Neural progenitor cell (in vitro differentiated cells): ENCODE measurements at places on chromosomes 3 and 15.

GRCh38 chr15:26883466-26883865 is 16.6 kb downstream of the GABRA5 start:
- no peak for DNase-seq

DNA sequence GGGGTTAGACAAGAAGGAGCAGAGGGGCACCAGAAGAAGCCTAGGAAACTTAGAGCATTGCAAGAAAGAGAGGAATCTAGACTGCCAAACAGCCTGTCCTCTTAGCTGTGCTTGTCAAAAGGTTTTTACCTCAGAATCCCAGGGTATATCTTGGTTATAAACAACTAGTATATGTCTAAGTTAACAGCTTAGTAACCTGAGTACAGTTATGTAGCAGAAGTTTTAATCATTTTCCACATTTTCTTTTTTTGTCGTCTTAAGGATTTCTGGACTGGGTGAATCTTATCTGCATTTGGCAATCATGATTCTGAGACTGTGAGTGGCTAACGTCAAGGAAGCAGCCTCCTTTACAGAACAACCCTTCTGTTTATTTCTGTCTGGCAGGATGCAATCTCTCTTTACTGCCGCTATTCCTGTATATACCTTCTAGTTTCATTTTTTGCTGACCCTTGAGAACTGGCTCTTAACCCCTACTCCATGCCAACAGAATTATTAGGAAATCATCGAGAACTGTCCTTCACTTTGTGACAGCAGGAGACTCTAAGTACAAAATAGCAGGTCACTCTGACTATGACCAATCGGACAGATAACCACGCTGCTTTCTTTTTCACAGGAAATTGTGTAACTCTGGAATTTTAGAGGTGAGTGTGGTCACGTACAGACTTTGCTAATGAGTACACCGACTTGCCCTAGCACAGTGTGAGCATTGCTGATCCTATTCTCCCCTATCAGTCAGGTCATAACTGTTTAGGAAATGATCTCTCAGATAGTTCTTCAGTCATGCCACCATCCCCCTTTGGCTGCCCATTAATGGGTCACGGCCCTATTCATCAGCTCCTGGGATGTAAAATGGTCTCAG is 3.3 kb upstream of the CP start:
- DNase-seq, result no peak

- DNase-seq, result no peak
Observed at GRCh38 chr3:143565951-143566350, 282.3 kb downstream of the SLC9A9 start.

GRCh38 chr3:139906418-139906817 is 28.6 kb upstream of the CLSTN2 start:
- DNase-seq, result no peak

GRCh38 chr3:1394188-1394587 is 301.4 kb downstream of the CNTN6 start:
- no peak for DNase-seq

GRCh38 chr3:55364421-55364820 is 122.7 kb downstream of the WNT5A start:
- no peak for DNase-seq

DNA sequence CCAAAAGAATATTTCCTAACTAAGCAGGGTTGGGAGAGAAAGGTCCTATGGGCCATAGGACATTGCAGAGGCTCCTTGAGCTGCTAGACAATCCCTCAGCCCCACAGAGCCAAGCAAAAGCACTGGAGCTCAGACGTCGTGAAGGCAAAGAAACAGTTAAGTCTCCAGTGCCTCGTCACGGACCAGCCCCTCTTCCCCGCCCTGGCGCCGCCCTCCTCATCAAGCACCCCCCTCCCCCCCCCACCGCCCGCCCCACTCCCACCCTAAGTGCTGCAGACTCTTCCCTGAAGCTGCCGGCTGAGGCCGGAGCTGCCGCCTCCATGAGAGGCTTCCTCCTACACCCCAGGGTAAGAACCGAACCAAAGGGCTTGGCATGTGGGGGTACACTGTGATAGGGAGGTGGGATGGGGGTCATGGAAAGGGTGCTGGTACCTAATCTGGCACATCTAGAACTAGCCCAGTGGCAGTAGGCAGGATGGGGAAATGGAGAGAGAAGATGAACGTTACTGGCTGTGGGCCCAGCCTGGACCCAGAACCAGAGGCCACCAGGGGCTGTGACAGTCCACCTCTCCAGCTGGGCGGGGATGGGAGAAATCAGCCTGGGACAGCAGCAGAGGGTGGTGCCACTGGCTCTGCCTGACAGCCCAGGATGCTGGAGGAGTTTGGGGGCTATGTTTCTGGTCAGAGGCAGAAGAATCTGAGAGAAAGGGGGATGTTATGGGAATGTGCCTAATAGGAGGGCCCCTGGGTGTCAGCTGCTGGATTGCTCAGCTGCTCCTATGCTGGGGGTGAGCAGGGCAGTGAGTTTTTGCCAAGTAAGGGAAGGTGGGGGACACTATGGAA is at the start of gene MAP1A:
Gene MAP1A, plus strand, starts transcription at position 255 of the 843 bp plus-strand sequence. CDS start 3,866 bp downstream, outside the sequence.
- peak; percentile 74 for DNase-seq
